Activated T-helper 9 cell treated with anti-CD3 and anti-CD28 coated beads, Interleukin-2, amount 50 U/mL, for 16 hours (primary cell): ENCODE measurements at places on chromosomes 7 and 10.
A peak's percentile ranks its signal among the peaks of the same experiment; 100 is the strongest.

DNA sequence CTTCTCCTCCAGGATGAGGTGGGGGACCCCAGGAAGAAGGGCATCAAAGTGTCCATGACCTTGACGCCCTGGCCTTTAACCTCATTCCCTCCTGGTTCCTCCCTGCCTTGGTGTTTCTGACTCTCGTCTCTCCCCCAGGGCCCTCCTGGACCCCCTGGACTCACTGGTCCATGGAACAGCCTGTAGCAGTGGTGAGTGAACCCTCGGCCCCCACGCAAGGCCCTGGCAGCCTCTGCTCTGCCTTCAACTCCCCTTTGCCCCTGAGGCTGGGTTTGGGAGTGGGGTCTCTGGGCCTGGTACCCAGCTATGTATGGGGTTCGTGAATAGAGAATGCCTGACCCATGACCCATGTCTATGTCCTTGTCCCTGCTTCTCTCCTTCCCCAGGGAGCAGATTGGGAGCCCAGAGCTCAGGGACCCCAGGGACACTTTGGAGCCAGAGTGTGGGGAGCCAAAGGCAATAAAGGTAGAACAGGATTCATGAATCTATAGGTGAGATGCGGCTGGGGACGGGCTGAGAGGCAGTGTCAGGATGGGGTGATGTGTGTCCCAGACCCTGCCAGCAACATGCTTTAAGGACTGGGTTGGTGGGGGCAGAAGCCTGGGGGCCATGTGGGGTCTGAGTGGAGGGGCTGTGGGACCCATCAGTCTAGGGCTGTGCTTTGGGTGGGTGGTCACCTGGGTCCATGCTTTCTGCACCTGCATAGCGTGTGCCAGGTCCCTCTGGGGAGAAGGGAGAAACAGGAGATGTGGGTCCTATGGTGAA lies 18.4 kb upstream of the VOPP1 start:
- no peak for DNase-seq

DNA sequence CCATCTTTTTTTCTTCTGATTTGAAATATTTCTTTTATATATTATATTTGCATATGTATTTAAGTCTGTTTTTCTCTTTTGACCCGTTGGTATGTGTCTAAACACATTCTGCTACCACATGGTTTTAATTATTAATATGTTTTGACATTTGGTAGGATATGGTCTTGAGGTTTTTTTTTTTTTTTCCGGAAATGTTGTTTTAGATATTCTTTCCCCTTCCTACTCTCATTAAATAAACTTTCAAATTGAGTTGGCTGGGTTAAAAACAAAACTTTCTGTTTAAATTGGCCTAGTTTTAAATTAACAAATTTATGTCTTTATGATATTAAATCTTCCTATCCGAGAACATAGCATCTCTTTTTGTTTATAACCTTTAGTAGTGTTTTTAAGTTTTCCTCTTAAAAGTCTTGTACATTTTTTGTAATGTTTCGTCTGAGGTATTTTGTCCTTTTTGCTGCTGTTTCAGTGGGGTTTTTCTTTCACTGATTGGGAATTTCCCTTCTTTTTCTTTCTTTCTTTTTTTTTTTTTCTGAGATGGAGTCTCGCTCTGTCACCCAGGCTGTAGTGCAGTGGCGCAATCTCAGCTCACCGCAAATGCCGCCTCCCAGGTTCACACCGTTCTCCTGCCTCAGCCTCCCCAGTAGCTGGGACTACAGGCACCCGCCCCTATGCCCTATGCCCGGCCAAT lies 25.4 kb downstream of the STAM start:
- DNase-seq = peak; percentile 36

DNA sequence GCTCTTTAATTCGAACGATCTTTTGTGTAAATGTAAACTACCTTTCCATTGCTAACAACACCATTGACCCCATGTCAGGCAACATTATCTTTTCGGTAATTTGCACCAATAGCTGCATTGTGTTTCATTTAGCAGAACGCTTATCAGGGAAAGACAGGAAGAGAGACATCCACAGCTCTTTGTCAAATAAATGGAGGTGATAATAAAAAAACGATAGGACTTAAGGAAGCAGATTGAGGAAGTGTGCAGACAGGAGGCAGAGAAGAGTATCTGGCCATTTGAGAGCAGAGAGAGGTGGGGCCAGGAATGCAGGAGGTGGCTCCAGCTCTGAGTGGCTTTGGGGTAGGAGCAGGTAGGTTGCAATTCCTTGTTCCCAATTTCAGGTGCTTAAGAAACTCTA lies 37.5 kb upstream of the ADARB2 start:
- DNase-seq = no peak

DNA sequence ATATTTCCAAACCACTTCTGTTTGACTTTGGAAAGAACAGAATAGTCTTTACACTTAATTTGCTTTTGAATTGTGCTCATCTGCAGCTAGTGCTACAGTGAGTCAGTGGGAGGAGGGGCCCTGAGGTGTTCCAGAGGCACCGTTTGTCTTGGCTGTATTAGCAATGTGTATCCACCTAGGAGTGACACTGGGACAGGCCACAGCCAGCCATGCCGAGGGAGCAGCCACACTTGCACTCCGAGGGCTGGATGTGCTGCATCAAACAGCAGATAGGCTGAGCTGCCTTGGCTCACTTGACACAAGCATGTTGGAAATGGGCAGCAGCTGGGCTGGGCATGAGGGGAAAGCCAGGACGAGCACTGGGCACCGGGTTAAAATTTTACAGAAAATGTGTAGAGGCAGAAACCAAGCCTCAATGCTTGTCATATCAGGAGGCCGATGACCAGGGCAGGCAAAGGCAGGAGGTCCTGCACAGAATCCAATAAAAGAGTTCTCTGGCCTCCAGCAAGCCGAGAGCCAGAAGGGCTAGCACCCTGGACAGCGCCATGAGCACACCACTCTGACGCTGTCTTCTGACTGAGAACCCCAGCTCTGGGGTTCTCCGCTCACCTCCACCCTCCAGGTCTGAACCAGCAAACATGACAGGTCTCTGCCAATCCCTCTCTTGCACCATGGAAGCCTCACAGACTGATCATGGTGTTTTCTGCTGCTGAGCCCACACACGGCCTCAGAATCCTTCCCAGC lies 163.3 kb downstream of the GRID1 start:
- DNase-seq = no peak

DNA sequence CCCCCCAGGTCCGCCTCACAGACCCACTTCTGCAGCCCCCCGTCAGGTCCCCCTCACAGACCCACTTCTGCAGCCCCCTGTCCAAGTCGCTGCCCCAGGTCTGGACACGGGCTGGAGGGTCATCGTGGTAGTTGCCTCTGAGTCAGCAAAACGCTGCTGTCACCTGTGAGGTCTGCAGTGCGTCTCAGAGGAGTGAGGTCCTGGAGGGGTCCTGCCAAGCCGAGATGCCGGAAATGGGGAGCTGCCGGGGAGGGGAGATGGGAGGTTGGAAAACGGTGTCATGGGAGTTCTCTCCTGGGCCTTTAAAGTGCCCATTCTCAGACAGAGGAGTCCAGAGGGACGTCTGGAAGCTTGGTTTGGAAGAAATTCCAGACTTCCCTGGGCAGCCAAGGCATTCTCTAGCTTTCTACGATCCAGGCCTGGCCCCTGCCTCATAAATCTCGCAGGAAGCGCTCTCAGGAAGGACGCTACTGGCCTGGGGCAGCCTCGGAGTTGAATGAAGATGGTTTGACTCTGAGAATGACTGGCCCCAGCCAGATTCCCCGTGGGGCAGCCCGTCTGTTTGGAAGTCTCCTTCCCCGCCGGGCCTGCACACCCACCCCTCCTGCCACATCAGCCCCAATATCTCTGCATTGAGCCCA lies 38.7 kb downstream of the CALML3 start:
- no peak for DNase-seq

DNA sequence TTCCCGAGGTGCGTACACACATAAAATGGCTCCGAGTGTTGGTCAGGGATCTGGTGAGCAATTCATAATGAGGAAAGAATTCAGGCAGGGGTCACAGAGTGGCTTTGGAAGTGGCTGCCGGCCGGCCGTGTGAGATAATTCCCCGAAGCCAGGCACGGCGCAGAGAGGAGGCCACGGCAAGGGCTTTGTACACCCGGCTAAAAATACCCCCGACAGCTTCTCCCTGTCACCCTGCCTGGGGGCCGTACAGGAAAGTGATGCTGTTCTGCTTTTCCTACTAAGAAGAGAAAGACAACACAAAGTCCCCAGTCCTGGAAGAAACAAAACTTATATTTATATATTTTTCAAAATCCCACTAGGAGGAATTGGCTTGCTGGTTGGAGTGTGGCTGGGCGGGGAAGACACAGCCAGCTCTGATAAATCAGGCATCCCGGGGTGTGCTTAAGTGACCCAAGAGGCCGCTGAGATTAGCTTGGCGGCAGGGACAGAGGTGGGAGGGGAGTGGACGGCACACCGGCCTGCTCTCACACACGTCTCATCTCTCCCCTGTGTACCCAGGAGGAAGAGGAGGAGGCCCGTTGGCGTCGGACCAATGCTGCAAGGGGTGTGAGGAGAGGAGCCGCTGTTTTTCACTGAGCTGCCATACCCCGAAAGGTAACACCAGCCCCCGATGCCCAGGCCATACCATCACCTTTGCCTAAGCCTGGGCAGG lies 70.5 kb downstream of the ZMIZ1 start:
- no peak for DNase-seq

GRCh38 chr10:58661336-58661735 lies 148.7 kb downstream of the BICC1 start:
- DNase-seq = no peak

- DNase-seq = no peak
Observed at GRCh38 chr7:98368716-98369115, 32.2 kb downstream of the BAIAP2L1 start.

DNA sequence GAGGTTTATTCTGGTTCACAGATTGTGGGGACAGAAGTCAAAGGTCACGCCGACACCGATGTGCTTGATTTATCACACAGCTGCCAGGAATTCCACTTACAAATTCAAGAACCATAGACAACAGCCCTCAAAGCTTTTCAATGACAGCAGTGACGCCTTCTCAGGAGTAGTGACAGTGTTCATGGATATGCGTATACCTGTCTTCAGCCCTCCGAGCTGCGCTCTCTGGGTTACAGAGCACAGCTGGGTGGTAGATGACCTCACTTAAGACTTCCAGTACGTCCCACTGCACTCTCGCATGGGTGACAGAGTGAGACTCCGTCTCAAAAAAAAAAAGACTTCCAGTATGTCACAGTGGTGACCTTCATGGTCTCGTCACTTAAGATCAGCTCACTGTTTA lies 108.5 kb downstream of the TCERG1L start:
- no peak for DNase-seq

DNA sequence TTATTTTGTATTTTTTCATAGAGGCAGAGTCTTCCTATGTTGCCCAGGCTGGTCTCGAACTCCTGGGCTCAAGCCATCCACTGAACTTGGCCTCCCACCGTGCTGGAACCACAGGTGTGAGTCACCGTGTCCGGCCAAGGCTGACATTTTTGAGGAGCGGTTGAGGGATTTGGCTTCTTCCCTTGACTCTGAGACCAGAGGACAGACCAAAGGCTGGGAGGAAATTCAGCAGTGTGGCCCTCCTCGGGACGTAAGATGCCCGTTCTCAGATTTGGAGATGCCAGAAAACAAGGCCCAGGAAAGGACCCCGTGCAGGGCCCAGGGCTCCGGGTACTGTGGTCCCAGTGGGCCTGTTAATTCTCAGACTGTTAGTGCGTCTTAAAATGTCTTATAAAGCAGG lies 146.2 kb downstream of the WDR37 start:
- no peak for DNase-seq

DNA sequence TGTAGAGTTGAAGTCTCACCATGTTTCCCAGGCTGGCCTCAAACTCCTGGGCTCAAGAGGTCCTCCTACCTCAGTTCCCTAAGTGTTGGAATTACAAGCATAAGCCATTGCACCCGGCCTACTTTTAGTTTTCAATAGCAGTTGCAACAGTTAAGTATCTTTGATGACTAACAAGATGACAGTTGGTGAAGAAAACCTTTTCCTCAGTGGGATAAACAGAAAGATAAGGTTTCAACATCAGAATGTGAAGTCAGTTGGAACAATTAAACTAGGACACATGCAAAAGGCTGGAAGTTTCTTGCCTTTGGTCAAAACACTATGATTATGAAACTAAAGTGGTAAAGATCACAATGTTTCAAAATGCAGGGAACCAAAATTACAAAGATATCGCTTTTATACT lies 169.2 kb downstream of the ZNF438 start:
- DNase-seq = no peak

DNA sequence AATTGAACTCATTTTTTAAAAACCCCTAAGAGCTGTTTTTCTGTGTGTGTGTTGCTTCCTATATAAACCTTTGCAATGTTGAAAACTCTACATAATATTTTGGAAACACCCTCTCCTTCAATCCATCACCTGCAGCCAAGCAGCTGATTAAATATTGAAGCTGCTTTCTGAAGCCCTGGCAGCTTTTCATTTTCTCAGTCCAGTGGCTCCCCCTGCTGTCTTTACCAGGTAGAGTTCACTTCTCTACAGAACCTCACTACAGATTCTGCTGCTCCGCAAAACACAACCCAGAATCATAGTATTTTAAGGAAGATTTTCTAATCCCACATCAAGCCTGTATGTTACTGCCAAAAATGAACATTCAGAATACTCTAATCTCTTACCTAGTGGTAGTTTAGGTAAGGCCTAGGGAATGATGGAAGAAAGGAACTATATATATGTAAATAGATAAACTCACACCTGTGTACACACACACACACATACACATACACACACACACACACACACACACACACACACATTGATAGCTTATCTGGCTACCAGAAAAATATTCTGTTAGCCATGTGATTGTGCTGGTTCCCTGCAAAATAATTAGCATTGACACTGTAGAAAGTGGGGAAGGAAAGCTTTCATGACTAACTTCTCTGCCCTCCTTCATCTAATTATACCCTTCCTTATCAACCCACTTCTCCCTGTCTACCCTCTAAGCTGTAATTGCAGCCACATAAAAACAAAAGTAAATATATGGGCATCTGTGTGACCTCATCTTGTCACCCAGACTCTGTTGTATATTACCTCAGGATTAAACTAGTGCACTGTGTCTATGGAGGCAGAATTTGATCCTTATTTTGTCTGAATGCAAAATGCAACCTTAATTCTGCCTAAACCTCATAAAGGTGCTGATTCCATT lies 229.5 kb upstream of the FZD1 start:
- DNase-seq = no peak

DNA sequence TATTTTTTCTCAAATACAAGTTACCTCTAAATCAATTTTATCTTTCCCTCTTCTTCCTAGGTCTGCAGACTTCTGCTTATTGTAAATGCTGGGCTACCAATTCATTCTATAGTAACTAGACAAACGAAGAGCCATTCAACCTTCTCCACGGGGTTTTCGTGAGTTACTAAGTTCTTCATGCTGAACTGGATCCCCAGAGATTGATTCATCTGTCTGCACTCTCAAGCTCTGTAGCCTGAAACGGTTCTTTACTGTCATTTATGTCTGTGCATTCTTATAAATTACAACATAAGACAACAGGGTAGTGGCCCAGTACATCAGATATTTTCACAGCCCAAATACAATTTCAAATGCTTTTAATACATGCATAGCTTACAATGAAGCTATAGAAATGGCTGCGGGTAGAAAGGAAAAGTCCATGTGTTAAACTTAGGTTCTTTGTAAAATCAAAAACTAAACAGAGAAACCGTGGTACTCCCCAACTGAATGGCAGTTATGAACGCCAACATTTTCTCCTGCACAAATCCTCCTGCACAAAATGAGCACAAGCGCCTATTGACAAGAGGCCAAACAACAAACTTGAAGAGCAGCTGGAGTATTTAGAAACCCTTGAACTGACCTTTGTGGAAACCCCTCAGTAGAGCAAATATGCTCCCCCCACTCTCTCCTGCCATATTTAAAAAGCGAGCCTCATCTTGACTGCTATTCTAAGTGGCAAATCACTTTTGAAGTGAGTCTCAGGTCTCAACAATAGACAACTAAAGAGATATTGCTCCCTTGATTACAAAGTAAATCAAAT lies 20.7 kb downstream of the LAMB1 start:
- no peak for DNase-seq
